ENCODE measurements at places on chromosomes 3 and 15.

DNA sequence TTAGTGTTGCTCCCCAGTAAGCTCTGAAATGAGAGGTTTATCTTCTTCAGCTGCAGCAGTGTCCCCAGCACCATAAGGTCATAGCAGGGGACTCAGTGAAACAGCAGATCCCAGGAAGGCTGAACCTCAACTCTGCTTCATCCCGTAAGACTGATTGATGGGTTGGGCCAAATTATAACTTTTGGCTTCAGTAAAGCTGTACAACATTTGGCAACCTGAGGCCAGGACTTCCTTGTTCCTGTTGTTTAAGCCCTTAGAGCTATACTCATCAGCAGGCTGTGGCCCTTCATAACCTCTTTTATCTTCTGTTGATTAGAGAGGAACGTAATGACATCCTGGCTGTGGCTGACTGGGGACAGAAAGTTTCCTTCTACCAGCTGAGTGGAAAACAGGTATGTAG is 29.0 kb downstream of the IFT122 start:
- no peak for DNase-seq

- no peak for DNase-seq
Observed at GRCh38 chr15:28096411-28096669, 2.8 kb downstream of the OCA2 start.

DNA sequence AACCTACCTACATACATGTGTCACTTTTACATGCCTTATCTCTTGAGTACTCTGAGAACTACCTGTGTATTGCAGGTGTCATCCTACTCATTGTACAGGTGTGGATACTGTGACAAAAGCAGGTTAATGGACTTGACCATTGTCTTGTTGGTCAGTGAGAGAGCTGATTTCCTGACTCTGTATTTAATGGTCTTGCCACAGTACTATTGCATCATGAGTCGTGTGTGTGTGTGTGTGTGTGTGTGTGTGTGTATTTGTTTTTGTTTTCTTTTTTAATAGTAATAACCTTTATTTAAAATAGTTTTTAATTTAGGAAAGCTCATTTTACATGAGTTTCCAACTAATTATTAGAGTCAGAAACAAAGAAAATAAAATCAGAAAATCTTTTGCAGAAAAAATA is 7.7 kb downstream of the SELENOT start:
- DNase-seq: no peak

GRCh38 chr3:43095370-43095769 is 10.5 kb downstream of the POMGNT2 start:
- no peak for DNase-seq

DNA sequence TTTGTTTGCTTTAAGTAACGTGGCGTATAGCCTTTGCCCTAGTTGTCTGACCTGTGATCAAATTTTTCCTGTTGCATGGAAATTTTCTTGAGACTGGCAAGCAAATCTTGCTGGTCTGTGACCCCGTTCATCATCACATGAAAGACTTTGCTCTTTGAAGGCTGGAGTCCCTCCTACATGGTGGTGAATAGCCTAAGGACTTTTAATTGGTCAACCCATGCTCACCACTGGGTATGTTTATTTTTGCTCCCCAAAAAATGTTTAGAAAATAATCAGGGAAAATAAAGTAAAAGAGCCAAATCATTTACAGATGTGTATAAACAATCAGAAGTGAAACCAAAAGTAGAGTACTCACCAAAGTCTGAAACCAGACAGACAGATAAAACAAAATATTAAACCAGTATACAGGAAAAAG is 1075.3 kb upstream of the ALCAM start:
- DNase-seq: no peak

- DNase-seq: no peak
Observed at GRCh38 chr3:159867372-159867771, 121.3 kb upstream of the IL12A start.

DNA sequence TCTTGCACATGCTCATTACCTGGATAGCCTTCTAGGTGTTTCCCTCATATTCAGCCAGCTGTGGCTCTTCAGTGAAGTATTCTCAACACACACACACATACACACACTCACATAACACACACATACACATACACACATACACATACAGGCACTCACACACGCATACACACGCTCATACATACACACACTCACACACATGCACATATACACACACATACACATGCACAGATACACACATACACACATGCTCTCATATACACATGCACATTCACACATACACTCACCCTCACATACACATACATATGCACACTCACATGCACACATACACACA is 41.2 kb downstream of the GRK7 start:
- no peak for DNase-seq

GRCh38 chr15:84904419-84904818 is 20.0 kb downstream of the SLC28A1 start:
- DNase-seq: no peak

- DNase-seq: no peak
Observed at GRCh38 chr15:65263313-65263712, 23.4 kb downstream of the PARP16 start.

- DNase-seq: no peak
Observed at GRCh38 chr3:95272166-95272565, 1209.3 kb downstream of the NSUN3 start.

DNA sequence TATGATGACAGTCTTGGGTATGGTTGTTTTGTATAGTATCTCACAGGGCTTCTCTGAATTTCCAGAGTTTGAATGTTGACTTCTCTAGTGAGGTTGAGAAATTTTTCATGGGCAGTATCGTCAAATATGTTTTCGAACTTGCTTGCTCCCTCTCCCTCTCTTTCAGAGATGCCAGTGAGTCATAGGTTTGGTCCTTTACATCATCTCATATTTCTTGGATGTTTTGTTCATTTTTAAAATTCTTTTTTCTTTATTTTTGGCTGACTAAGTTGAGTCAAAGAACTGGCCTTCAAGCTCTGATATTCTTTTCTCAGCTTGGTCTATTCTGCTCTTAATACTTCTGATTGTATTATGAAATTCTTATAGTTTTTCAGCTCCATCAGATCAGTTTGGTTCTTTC is 282.3 kb upstream of the NECTIN3 start:
- DNase-seq: no peak

DNA sequence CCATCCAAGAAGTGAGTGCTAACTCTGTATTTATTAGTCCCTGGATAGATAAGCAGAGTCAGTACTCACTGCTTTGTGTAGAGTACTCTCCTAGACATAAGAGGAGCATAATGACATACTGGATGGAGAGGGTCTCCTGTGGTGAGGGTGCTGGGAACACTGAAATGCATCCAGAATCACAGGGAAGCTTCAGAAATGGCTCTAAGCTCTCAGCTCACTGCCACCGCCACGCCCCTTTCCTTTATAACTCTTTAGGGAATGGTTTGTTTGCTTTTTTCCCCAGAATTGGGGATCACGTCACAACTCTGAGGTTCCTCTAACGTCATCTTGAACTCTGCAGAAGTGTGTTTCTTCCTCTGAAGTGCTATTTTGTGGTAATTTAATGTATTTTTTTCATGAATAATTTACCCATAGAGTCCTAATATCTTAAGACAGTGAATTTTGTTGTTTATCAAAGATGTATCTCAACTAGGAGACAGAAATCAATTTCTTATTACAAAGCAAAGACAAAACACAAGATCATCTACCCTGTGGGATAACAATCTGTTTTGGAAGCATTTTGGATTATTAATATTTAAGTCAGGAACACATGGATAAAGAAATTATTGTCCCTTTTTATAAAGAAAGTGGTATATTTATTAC is 154.6 kb downstream of the PTPRG start:
- DNase-seq: no peak

- no peak for DNase-seq
Observed at GRCh38 chr15:93144463-93145236, 55.6 kb upstream of the RGMA start.

DNA sequence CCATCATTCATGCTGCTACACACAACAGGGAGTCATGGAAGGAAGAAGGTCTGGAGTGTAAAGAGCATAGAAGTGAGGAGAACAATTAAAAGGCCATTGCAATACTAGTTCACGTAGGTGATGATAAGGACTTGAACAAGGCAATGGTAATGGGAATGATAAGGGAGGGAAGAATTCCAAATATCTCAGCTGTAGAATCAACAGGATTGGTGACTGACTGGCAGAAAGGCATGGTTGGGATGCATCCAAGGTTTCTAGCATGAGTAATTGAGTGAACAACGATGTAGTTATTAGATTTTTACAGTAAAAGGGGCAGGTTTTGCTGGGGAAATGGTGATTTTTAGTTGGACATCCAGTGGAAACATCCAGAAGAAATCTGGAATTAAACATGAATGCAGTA is 2.4 kb upstream of the SEC62 start:
- DNase-seq: no peak

DNA sequence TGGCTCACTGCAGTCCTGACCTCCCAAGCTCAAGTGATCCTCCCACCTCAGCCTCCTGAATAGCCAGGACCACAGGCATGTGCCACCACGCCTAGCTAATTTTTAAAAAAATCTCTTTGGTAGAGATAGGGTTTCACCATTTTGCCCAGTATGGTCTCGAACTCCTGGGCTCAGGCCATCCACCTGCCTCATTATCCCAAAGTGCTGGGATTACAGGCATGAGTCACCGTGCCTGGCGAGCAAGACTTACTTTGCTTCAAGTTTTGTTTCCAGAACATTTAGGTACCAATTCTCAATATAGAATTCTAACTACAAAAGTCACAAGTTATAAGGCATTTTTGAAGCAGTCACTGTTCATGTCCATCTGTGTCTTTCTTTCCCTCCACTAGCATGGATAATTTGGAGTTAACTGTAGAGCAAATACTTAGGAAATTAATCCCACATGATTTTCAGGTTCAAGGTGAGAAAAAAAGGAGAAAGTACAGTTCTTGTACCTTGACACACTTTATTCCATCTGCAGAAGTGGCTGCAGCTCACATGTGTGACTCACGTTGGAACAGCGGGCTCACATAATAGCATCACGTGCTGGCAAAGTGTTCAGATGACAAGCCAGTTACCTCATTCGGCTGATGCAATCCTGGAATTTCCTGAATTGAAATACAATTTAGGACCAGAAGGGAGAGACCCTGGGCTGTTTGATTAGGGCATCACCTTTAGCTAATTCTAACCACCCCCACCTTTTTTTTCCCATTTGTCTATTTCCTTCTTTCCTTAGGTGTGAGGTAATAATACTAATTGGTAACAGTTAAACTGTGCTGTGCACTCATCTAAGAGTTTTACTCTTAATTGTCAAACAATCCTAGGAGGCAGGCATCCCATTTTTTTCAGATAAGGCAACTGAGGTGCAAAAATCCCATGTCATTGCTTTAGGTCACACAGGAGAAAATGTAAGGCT is 46.9 kb upstream of the NEDD4 start:
- DNase-seq: no peak

- no peak for DNase-seq
Observed at GRCh38 chr3:185292238-185292637, 38.4 kb upstream of the EHHADH start.

DNA sequence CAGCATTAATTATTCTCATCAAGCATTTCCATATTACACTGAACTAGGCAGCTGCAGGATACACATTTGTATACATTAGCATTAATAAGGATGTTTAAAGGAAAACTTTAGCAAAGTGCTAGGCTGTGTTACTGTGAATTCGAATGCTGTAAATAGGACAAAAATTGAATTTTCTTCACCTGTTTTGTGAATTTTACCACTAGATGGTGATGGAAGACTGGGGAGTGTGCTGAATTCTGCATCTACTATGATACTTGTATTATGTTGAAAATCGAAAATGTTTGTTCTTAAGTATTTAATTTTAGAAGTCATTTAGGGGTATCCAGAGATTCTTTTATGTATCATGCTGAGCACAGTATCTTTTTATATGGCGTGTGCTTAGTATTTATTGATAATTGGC is 12.3 kb upstream of the P2RY14 start:
- DNase-seq: no peak

DNA sequence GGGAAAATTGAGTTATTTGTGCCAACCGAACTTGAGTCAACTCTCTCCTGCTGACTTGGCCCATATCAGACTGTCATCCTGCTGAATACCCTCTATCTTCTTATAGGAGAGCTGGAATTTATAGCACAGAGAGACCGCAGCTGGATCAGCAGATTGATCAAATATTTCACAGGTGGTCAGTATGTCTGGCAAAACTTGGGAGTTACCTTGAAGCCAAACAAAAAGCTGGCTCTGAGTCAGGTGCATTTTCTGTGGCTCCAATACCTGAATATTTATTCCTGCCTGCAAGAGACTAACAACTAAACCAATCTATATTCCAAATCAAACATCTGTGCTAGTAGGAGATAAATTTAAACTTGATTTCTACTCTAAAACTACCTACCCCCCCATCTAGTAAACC is 752.1 kb upstream of the ALCAM start:
- DNase-seq: no peak

DNA sequence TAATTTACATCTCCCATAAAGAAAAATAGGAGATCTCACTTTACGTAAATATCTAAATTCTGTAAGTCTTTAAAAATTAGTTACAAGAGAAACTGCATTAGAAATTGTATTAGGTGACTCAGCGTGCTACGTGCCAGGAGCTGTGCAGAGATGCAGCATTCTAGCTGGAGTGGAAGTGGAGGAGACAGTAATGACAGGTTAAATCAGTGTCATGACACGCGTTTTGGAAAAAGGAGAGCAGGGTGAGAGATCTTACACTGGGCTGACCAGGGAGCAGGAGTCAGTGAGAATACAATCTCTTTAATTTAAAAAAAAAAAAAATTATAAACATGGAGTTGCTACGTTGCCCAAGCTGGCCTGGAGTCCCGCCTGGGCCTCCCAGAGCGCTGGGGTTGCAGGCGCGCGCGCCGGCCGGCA is 635 bp downstream of the TUBGCP5 start:
- no peak for DNase-seq

DNA sequence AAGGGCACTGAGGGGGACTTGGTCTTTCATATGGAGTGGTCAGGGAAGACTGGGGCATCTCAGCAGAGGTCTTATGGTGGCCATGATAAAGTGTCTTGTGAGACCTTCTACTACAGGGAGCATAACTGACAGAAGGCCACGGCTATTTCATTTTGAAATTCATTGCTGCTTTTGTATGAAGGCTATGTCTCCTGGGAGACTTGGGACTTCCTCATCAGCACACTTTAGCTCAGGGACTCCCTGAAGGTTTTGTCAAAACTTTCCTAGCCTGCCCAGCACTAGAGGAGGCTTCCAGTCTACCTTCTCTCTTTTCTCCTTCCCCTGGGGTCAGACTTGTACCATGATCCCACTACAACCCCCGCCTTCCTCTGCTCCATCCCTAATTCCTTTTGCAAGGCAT is 77.2 kb upstream of the RASGRF1 start:
- no peak for DNase-seq

DNA sequence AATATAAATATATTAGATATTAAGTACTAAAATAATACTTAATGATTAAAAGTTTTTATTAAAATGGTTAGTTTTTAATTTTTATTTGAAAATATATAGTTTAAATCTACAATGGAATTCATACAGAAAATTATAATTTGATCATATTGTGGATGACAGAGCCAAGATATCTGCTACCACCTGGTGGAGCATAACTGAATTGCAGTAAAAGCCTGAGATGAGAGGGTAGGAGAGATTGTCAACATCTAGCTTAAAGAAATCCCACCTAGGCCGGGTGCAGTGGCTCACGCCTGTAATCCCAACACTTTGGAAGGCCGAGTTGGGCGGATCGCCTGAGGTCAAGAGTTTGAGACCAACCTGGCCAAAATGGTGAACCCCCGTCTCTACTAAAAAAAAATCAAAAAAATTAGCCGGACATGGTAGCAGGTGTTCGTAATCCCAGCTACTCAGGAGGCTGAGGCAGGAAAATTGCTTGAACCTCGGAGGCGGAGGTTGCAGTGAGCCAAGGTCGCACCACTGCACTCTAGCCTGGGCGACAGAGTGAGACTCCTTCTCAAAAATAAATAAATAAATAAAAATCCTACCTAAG is 25.1 kb upstream of the CSTA start:
- peak; percentile 30 for DNase-seq

All from activated CD4-positive, alpha-beta T cell treated with anti-CD3 and anti-CD28 coated beads, Interleukin-2, amount 50 U/mL, for 24 hours (primary cell).